ENCODE measurements at places on chromosomes 4 and X.

DNA sequence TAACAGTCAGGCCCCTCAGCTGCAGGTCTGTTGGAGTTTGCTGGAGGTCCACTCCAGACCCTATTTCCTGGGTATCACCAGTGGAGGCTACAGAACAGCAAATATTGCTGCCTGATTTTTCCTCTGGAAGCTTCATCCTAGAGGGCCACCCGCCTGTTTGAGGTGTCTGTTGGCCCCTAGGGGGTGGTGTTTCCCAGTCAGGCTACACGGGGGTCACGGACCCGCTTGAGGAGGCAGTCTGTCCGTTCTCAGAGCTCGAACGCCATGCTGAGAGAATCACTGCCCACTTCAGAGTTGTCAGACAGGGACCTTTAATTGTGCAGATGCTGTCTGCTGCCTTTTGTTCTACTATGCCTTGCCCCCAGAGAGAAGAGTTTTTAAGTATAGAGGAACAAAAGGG is 160.8 kb downstream of the DKK2 start:
- DNase-seq, result no peak

DNA sequence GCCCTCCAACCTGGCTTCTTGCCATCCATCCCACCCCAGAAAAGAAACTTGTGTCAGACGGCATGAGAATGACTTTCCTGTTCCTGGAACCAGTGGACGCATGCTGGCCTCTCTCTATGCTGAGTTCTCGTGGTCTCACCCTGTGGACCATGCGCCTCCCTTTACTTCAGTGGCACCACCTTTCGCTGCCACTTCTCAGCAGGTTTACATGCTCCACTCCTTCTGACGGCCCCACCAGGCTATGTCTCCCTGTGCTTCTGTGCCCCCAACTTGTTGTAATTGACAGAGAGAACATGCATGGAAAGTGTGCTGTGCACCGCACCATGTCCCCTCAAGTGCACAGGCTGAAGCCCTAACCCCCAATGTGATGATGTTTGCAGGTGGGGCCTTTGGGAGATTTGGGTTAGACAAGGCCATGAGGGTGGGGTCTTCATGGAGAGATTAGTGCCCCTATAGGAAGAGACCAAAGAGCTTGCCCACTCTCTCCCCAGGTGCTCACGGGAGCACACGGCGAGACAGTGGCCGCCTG is 3.1 kb upstream of the PPP2R2C start:
- DNase-seq, result no peak

- no peak for DNase-seq
These were observed 276.7 kb upstream of the DIAPH2 start for GRCh38 chrX:96407981-96408380.

DNA sequence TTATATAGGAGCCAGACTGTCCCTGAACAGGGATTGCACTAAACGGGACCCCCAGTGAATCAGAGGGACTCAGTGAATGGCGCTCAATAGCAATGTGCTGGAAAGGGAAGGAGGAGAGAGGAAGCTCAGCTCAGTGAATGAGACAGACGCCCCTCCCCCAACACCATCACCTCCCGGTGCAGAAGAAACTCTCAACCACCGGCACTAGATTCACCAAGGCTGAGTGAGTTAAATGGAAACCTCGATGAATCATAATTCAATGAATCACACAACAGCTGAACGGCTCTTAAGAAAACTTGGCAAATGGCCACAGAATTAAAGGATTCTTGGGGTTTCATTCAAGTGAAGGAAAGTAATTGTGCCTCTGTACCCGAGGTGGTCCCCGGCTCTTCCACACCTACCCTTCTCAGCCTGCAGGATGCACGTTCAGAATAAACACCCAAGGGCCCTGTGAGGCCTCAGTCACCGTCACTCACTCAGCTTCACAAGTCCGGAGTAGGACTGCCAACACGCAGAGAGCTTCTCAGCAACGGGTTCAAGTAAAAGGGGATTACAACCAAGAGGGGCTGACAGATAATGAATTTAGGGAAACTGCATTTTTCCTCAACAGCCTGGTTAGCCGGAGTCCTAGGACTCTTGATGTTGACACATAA is 29.3 kb downstream of the CRMP1 start:
- DNase-seq, result no peak

GRCh38 chr4:1371176-1372165 is 24.5 kb downstream of the UVSSA start:
- DNase-seq, result no peak

- peak; percentile 63 for DNase-seq
These were observed 32.4 kb upstream of the RBPJ start for GRCh38 chr4:26288355-26288909.

GRCh38 chr4:24477919-24478318 is 106.4 kb downstream of the DHX15 start:
- no peak for DNase-seq

GRCh38 chrX:155534800-155535199 is 76.4 kb upstream of the F8A3 start:
- no peak for DNase-seq
